ENCODE measurements at places on chromosomes 3 and 15.

- DNase-seq, result no peak
Measured at GRCh38 chr15:68497206-68497910, 65.4 kb upstream of the ITGA11 start.

DNA sequence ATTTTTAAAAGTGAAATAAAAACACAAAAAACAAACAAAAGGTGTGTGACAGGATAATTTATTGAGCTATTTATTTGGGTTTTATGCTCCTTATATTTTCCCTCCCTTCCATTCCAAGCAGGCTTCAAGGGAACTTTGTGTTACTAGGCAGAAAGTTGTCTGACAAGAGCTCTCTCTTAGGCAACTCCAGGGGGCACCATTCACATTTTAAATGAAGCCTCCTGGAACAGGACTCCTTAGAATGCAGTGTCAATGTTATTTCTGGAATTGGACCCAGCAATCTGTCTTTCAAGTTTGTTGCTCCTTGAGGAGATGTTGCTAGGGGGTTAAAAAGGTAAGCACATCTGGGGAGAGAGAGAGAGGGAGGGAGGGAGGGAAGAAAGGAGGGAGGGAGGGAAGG is 5.4 kb upstream of the RFX7 start:
- no peak for DNase-seq

GRCh38 chr15:39354189-39354588 is 226.7 kb upstream of the THBS1 start:
- no peak for DNase-seq

DNA sequence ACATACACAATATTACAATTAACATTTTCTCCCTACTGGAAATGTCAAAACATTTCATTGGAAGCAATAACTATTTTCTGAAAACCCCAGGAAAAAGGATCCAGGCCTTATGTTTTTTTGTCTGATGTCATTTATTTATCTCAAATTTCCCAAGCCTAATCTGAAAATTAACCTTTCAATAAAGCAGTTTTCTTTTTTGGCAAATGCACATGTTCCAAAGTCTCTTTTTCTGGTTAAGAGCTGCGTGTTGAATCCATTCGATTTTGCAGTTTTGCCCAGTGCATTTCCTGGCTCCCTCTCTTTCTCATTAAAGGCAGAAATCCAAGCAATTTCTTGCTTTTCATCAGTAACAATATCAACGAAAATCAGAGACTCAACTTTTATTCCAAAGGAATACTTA is 222.3 kb downstream of the NR1D2 start:
- no peak for DNase-seq

DNA sequence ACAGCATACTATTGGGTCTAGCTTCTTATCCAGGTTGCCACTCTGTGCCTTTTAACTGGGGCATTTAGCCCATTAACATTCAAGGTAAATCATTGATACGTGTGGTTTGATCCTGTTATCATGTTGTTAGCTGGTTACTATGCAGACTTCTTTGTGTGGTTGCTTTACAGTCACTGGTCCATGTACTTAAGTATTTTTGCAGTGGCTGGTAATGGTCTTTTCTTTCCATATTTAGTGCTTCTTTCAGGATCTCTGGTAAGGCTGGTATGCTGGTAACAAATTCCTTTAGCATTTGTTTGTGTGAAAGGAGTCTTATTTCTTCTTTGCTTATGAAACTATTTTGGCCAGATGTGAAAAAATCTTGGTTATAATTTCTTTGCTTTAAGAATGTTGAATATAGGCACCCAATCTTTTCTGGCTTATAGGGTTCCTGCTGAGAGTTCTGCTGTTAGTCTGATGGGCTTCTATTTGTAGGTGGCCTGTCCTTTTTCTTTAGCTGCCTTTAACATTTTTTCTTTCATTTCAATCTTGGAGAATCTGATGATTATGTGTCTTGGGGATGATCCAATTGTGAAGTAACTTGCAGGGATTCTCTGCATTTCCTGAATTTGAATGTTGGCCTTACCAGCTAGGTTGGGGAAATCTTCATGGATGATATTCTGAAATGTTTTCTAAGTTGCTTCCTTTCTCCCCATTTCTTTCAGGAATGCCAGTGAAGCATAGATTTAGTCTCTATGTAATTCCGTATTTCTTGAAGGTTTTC is 39.3 kb downstream of the CCR1 start:
- DNase-seq, result no peak

DNA sequence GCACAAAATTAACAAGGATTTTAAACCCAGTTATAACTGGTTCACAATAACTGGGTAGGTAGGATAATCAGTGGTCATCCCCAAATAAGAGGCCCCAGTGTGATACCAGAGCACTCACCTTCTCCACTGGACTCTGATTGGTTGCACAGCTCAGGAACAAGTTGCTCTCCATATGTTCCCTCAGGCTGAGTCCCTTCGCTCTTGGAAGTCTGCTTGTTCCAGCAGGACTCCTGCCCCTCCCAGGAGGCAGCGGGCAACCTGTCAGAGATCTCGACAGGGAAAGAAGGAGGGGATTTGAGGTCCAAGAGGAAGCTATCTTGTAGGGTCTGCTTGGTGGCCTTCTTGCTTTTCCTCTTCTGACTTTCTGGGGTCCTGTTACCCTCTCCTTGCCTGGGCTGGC is 51.6 kb upstream of the HEG1 start:
- DNase-seq, result no peak

- DNase-seq, result no peak
Measured at GRCh38 chr3:195815169-195815771, 3.5 kb upstream of the MUC4 start.

DNA sequence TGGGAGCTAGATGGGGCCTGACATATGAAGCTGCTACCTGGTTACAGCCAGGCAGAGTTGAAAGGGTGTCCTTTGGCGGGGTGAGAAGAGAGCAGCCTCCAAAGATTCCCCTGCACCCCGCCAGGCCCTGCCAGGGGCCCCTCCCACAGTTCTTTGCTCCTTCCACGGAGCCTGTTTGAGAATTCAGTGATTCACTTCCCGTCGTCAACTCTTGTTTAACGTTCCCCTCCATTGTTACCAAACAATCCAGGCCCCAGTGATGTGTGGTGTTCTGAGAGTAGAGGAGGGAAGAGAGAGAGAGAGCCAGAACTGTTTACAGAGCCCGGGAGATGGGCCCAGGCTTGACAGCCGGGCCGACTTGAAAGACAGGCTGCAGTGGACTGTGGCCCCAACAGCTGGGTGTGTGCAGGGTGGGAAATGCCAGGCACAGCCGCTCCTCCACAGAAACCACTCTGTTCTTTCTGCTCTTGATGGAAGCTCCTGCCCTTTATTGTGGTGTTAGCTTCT is 81.5 kb downstream of the SMAD3 start:
- DNase-seq, result peak; percentile 22

GRCh38 chr3:55907616-55908015 is 420.5 kb upstream of the WNT5A start:
- DNase-seq, result no peak

DNA sequence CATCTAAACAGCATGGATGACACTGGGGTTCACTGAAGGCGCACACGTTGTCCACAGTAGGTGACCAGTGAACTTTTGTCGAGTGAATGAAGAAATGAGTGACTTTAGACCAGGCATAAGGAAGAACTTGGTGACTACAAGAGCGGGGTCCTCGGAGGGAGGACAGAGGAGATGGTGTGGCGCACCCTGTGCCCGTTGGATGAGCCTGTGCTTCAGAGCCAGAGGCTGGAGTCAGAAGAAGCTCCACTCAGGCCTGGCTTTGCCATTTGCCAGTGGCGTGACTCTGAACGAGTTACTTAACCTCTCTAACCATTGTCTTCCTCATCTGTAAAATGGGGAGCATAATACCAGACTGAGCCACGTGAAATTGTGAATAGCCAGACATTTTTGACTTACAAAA is 42.2 kb downstream of the MUC4 start:
- no peak for DNase-seq

DNA sequence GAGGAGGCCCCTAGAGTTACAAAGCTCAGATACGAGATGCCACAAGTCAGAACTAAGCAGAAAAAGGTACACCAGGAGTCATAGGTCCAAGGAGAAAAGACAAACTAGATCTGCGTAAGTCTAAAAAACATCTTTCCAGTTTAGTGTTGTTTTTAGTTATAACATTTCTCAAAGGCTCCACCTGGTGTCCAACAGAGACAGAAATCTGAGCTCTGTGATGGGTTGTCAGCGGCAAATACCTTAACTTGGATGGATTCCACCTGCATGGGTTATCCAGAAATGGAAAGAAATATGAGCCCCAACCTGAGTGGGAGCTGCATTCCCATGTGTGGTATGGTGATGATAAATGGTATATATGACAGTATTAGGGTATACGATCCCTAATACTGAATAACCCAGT is 238.6 kb upstream of the CHRM5 start:
- DNase-seq, result no peak

- DNase-seq, result peak; percentile 59
Measured at GRCh38 chr3:196639483-196640296, at the start of gene NRROS. Gene NRROS (plus strand): TSS chr3:196639694. CDS start chr3:196654540, 14,846 bp downstream.

GRCh38 chr15:39535466-39535865 is 45.4 kb upstream of the THBS1 start:
- no peak for DNase-seq

DNA sequence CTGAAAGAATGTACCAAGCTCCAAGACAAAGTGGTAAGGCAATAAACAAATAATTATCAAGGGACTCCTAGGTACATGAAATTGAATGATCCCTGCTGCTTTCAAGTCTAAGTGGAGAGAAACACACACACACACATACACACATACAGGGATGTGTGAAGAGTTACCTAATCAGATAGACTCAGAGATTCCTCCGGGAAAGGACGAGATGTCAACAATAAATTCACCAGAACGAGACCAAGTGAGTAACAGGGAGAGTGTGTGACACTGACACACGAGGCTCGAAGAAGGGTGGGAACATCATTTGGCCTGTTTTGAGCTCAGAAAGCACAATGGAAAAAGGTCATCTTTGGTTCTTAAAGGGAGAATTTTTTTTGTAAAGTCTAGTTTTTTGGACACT is 13.4 kb downstream of the LRIG1 start:
- DNase-seq, result no peak

DNA sequence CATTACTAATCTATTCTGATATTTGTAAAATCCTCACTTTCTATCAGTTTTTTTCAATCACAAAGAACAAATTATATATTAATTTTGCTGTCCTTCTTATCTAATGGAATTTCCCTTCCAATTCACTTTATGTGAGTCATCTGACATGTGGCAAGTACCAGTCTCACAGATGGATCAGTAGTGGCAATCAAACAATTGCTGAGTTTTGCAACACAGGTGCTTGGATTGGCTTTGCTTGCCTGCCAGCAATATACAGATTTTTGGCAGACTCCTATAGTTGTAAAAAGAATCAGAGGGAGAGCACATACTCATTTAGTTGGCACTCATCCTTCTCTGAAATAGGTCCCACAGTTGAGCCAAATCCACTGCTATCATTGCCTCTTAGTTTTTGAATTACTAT is 83.7 kb downstream of the BCHE start:
- DNase-seq, result no peak

GRCh38 chr15:75452364-75452864 is 924 bp upstream of the SIN3A start:
- peak; percentile 79 for DNase-seq

DNA sequence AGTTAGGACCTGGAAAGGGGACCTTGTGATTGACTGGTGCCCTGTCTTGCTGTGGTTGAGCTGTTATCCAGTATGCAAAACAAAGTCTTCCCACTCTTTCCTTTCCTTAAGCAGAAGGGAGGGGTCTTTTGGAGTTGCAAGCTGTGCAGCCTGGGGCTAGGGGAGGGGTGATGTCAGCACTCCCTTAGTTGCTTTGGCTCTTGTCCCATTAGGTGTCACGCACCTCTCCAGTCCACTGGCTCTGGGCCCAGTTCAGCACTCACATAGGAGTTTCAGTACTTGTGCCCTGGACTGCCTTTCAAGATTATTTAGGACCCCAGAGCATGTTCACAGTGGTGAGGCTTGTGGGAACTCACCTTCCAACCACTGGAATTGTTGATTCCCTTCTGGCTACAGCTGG is 238.5 kb downstream of the DOCK3 start:
- no peak for DNase-seq

DNA sequence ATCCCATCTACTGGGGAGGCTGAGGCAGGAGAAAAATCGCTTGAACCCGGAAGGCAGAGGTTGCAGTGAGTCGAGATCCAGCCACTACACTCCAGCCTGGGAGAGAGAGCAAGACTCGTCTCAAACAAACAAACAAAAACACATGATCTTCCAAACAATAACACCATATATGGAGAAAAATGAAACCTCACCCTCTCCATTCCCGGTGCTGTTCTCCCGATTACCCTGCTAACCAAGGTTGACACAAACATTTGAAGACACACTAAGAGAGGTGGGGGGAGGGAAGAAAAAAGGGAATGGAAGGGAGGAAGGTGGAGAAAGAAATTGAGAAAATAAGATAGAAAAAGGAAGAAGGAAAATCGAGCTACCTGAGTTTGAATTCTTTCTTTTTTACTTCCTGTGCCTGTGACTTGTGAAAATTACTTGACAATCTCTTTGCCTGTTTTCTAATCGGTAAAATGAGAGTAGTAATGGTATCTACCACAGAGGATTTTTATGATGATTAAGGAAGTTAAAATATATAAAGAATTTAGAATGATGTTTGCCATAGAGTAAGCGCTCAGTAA is 1.1 kb upstream of the PLSCR2 start:
- DNase-seq, result no peak

DNA sequence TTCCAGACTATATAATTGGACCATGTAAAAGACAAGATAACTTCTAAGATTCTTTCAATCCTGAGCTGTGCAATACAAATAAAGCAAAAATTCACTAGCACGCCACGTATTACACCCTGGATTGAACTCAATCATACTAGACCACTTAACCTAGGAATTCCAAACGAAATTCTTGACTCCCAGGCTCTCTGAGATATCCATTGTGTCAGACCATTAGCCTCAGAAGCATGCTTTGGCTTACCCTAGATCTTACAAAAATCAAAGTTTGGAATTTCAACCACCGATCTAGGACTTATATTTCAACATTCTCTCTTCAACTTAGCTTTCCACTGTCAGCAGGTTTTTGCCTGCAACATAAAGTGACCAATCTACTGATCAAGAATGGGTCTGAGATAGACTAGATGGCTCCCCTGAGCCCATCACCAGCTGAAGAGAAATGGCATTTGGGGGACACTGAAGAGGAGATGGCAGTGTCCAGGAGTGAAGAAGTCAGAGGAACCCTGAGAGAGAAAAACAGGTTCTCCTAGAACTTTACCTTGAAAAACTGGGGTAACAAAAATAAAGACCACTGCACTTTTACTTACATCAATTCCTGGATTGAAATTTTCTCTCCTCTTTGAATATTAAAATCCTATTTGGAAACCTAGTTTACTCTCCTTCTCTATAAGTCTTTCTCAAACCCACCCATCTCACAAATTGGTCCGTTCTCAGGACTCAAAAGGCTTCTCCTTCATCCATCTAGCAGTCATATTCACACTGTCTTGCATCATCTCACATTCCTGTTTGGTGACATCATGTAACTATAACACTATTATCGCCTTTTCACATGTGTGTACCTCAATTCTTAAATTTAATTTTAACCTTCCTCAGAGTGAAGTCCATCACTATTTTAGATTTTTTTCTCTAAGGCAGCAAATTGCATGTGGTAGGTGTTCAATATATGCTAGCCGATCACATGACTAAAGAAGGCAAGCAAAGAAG is 18.5 kb downstream of the CPNE4 start:
- no peak for DNase-seq

All from stimulated activated CD4-positive, alpha-beta T cell treated with anti-CD3 and anti-CD28 coated beads, Interleukin-4, amount 100 ng/mL, for 4 hours (primary cell).